ENCODE measurements at places on chromosomes 1 and 21. TPM values are rescaled to one million over a fixed set of nuclear protein-coding genes. Genes with fewer than 3 reads are reported as not detected.

Gene S100A5
- total RNA-seq = not detected

Gene TSACC
- total RNA-seq = 0.70 TPM

Gene BCAS2
- 27.9 TPM for total RNA-seq

Gene TPRG1L
- 52.1 TPM for total RNA-seq

Gene ZFP69
- total RNA-seq = 2.5 TPM

Gene FHAD1
- total RNA-seq = 0.17 TPM

Gene LCE2C
- total RNA-seq = not detected

Gene APCS
- total RNA-seq = 0.79 TPM

Gene OR2W3
- total RNA-seq = not detected

Gene MAST2
- total RNA-seq = 22.9 TPM

Gene NECTIN4
- not detected for total RNA-seq

Gene IGSF21
- 10.5 TPM for total RNA-seq

Gene GPR37L1
- total RNA-seq = 0.14 TPM
